ENCODE measurements at places on chromosomes 6 and 20.
A peak's percentile ranks its signal among the peaks of the same experiment; 100 is the strongest.

GRCh38 chr20:53034899-53035298 lies 62.7 kb downstream of the TSHZ2 start:
- no peak for DNase-seq

GRCh38 chr20:18742841-18743240 lies 70.7 kb upstream of the SCP2D1 start:
- DNase-seq: no peak

DNA sequence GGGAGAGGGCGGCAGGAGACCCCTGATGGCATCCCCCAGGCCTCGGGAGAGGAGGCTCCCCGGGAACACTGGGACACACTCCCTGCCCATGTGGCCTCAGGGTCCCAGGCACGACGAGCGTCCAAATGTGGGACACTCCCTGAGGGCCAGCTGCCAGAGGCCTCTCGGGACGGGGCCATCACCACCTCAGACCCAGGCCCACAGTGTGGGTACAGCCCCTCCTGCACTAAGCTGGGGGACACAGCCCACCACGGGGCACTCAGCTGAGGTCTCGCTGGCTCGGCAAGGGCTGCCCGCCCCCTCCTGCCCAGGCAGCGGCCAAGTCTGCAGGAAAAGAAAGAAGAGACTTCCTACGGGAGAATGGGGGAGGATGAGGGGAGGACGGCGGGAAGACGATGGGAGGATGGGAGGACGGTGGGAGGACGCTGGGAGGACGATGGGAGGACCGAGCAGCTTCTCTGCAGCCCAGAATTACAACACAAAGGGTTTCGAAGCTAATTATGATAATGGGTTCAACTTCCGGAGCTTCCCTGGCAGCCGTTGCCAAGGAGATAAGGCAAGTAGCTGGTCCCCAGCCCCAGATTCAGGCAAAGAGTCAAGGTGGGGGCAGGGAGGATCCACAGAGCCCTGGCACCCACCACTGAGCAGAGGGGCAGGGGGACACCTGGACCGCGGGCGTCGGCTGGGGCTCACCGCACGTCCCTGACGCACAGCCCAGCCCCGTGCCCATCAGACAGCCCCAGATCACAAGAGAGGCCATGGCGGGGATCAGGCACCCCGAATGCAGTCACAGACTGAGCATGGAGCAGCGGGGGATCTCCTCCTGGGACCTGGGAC lies 17.5 kb downstream of the KCNQ2 start:
- no peak for DNase-seq

DNA sequence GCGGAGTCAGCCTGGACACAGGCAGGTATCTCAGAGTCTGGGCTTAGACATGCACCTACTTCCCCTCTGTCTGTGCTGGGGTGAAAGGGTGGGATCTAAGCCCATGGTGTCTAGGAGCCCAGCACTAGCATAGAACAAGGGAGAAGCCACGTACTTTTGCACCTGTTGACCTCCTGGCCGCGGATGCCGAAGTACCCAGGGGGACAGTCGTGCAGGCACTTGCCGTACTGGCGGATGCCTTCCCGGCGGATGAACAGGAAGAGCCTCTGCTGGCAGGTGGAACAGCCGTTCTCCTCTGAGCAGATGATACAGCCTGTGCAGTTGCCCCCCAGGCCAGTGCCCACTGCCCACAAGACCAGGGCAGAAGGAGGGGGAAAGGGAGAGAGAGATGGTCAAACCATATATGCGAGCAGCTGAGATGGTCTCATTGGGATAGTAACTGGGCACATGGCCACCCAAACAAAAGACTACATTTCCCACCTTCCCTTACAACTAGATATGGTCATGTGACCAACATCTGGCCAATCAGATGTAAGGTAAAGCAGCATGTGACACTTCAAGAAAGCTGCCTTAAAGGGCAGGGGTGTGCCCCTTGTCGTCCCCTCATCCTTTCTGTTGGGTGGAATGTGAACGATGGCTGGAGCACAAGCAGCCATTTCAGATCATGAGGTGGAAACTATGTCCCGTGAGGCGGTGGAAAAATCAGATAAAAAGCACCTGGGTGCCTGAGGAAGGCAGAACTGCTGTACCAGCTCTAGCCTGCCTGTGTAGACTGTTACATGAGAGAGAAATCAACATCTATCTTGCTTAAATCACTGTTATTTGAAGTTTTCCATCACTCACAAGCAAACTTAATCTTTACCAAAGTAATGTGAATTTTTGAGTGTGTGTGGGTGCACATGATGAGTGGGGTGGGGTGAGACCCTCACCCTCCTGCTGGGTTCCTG lies 34.0 kb downstream of the RSPO4 start:
- peak; percentile 52 for DNase-seq
